ENCODE measurements at places on chromosomes 6 and 20.

DNA sequence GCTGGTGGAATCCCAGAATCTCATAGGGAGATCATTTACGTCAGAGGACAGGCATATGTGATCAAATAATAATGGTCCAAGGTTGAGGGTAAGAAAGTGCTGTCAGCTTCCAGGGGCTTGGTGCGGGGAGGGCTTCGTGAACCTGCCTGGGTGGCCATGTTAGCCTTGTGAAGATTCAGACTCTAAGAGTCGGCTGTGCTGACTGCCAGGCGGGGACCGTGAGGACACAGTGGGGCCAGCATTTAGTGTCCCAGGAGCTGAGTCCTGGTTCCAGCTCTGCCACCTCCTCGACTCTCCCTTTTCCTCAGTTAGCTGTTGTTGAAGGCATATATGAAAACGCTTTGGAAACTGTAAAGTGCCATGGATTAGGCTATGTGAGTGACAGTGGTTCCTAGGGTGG lies 33.5 kb downstream of the VSTM2L start:
- no peak for DNase-seq

DNA sequence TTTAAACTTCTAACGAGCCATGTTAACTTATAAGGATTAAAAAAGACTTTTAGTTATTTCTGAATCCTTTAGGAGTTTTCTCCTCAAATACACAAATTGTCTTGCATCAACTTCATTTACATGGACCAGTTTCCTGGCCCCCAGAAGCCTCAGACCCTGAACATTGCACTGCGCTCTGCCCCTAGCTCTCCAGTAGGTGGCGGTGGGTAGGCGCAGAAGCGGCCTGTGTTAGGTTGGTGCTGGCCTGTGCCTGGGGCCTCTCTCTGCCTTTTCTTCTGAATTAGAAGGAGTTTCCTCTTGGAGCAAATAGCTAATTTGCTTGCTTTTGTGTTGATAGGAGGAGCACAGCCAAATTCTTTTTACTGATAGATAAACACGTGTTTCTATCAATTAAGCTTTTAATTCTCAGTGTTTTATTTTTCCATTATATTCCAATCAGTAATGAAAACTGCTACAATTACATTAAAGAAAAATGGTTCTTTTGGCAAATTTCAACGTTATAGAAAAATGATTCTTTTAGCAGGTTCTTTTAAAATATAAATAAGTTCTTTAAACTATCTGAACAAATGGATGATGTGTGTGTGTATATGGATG lies 44.4 kb downstream of the DTD1 start:
- DNase-seq, result peak; percentile 71

DNA sequence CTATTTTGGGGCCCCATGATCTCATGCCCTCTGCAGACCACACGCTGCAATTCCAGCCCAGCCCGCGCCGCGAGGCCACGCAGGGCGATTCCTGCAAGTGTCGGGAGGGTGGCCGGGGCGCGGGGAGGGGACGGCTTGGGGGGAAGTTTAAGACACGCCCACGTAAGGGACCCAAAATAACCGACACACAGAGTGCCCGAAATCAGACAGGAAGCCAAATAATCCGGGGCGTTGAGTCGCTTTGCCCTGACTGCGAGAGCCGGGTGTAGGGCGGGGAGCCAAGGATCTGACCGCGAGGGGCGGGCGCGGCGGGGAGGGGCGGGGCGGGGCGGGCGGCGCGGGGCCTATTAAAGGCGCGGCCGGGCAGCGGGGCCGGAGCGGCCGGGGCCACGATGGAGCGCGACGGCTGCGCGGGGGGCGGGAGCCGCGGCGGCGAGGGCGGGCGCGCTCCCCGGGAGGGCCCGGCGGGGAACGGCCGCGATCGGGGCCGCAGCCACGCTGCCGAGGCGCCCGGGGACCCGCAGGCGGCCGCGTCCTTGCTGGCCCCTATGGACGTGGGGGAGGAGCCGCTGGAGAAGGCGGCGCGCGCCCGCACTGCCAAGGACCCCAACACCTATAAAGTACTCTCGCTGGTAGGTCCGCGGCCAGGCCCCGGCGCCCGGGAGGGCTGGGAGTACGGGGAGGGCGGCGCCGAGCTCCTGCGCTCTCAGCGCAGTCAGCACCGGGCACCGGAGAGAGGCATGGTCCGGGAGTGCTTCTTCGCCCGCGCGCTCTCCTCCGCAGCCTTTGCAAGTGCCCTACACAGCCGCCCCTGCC lies at the start of gene ENPP1:
Gene ENPP1 (plus strand): TSS at position 377 of the 816 bp plus-strand sequence. CDS start 16 bp downstream, at position 393.
- DNase-seq, result peak; percentile 33

- DNase-seq, result no peak
Observed at GRCh38 chr6:98995116-98995515, 47.4 kb upstream of the FBXL4 start.

DNA sequence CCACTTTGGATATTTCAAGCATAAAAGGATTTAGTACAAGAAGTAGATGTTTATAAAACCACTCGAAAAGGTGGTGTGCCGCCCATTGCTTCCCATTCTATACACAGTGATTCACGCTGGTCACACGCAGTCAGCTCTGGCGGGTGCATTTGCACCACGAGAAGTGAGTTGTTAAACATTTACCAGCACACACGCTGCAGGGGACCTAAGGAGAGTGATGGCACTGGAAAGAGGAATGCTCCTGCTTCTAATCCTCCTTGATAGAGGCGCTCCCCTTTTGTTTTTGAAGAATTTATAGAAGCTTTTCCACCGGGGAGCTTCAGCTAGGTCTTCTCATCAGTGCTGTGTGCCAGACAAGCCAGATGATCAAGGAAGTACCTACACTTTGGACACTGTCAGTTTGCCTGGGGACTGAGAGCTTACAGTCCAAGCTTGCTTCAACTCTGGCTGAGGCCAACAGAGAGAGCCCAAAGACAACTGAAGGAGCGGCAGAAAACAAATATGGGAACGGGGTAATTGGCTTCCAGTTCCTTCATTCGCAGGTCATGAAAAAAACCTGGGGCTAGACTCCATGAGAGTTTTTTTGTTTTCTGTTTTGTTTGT lies 31.2 kb downstream of the MUC22 start:
- DNase-seq, result no peak

GRCh38 chr6:38567436-38567835 lies 72.3 kb downstream of the BTBD9 start:
- DNase-seq, result no peak

- DNase-seq, result no peak
Observed at GRCh38 chr6:35970181-35970580, 49.3 kb upstream of the SRPK1 start.

- no peak for DNase-seq
Observed at GRCh38 chr6:37558168-37558567, 58.5 kb upstream of the CCDC167 start.

- no peak for DNase-seq
Observed at GRCh38 chr20:60691966-60692615, 560.0 kb upstream of the CDH4 start.

GRCh38 chr6:148203970-148204369 lies 138.7 kb upstream of the SASH1 start:
- DNase-seq, result peak; percentile 65

DNA sequence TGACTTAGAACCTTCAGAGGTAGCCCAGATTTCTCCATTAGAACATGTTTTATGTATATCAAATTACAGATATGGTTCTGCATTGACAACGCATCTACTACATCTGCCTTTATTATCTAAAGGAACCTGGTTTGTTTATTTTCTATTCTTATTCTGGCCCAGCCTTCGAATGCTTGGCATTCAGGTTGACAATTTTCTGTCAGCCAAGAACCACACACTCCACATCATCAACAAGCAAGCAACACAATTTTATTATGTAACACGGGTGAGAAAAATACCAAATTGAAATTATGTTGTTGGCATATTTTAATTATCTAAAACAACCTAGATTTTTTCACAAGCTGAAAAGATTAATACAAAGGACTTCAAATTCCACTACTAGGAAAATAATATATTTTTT lies 14.6 kb downstream of the MAP3K5 start:
- DNase-seq, result no peak

- peak; percentile 56 for DNase-seq
Observed at GRCh38 chr20:41249411-41250281, 67.9 kb downstream of the ZHX3 start.

DNA sequence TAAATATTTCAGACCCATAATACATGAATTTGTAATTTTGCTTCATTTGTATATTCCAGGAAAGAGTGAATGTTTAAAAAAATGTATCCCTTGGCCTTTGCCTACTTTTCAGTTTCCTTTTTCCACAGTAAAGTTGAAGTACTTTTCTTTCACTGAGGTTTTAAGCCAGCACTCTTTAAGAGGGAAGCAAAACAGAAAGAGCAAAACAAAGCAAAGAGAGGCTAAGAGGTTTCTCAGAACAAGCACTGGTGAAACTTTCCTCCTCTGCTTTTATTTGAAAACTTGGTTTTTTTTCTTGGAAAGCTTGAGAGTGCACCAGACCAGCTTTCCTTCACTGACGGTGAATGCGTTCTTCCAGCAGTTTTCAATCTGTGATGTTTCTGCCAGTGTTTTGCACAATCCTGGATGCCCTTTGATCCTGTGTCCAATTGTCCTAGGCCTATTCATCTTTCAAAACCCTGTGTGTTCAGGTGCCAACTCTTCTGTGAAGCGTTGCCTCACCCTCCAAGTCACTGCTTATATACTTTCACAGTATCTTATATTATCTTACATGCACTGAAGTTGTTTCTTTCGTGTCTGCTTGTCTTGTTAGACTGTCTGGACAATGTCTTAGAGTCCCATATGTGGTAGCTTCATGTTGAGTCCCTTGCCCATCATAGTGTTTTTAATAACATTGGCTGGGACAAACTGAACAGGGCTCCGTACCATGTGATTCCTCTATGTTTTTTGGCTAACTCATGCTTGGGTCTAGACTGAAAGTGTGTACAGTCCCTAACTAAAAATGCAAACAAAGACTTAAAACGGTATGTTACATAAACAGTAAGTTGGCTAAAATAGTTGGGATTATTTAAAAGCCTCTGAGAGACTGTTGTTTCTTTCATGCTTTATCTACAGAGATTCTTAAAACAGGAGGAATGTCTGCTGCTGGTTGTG lies 1.9 kb downstream of the RNF217 start:
- DNase-seq, result peak; percentile 65

GRCh38 chr6:56944661-56945060 lies 10.2 kb upstream of the BEND6 start:
- no peak for DNase-seq

DNA sequence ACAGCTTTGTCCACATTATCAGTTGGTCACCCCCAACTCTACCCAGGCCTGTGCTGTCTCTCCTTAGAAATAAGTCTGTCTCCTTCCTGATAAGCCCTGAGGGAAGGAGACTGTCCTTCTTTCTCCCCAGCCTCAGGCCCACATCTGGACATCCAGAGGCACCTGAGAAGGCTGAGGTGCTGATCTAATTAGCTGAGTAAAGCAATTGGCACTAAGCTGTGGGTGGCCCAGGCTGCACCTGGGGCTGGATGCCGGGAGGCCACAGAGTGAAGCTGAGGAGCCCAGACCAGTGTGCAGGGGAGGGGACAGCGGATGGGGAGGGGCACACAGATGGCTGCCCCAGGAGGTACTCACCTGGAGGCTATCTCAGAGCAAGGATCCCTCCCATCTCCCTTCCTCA lies 26.2 kb upstream of the BMP7 start:
- peak; percentile 59 for DNase-seq

DNA sequence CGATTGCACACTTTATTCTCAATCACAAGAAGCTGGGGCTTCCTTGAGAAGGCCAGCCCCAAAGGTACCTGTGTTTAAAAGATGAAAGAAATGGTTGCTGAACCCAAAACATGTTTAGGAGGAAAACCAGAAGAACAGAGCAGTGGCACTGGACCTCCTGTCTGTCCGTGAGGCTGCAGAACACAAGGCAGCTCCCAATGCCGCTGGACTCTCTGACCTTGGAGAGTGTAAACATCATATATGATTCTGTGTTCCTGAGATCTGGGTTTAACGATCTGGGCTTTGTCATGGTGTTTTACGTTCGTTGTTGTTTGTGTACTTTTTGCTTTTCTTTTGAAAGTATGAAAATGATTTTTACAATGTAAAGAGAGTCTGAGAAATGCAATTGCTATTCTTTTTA lies 106.1 kb downstream of the SLC22A3 start:
- no peak for DNase-seq

GRCh38 chr20:49037962-49038387 lies 8.1 kb upstream of the CSE1L start:
- DNase-seq, result no peak

GRCh38 chr20:48606841-48607543 lies 220.8 kb downstream of the PREX1 start:
- no peak for DNase-seq

DNA sequence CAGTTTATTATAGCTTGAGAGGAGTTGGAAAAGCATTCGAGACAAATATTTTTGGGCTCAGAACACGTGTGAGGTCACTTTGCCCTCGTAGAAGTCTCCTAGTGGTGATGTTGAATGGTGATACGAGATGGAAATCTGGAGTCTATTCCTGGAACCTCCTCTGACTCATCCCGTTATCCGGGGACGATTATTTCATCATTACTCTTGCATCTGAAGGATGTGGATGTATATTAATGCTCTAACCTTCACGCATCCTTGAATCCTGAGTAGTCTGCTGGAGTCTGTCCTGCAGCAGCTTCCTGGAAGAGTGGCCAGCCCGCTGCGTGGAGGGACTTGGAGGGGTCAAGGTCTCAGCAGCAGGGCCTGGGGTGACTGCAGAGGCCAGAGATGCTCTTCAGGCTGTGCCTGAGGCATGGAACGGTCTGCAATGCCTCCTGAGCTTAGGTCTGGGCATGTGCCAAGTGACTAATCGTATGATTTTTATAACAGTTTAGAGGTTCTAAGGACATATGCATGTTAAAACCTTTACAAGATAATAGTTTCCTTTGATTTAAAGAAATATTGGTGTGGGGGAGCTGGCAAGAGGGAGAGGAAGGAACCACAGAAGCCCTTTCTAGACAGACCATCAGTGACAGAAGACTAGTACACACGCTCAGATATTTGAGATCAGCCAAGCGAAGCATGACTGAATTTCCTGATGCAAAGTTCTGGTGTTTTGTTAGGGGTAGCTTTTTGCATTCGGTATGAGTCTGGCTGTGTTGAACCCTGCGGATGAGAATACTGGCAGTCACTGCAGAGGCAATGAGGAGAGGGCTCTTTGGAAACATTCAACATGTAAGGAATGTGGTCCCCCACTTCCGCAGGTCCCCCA lies 400.2 kb downstream of the QKI start:
- peak; percentile 75 for DNase-seq

- DNase-seq, result no peak
Observed at GRCh38 chr20:51756653-51757052, 11.5 kb downstream of the ATP9A start.

- peak; percentile 63 for DNase-seq
Observed at GRCh38 chr6:15507746-15508145, 155.1 kb downstream of the DTNBP1 start.

DNA sequence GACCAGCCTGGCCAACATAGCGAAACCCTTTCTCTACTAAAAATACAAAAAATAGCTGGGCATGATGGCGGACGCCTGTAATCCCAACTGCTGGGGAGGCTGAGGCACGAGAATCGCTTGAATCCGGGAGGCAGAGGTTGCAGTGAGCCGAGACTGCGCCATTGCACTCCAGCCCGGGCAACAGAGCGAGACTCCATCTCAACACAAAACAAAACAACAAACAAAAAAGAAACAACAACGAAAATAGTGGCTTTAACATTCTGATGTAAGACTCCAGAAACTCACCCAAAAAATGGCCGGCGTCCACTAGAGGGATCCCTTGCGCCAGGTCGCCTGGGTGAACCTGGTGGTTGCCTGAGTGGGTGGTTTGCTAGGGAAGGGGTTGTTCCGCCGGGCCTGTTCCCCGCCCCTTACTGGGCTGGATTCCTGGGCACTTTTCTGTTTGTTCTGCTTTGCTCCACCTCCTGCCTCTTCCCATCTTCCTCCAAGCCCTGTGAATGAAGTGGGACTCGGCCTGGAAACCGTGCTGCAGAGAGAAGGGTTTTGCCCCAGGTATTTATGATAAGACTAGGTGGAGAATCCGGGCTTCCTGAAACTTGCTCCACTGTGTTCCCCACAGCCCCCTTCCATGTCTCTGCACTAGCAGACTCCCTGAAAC lies 1.5 kb downstream of the PABPC1L start:
- peak; percentile 95 for DNase-seq

GRCh38 chr20:13684566-13685222 lies 46.0 kb upstream of the TASP1 start:
- no peak for DNase-seq
